Cardiac fibroblast (primary cell): ENCODE measurements at places on chromosomes 3 and 15.

DNA sequence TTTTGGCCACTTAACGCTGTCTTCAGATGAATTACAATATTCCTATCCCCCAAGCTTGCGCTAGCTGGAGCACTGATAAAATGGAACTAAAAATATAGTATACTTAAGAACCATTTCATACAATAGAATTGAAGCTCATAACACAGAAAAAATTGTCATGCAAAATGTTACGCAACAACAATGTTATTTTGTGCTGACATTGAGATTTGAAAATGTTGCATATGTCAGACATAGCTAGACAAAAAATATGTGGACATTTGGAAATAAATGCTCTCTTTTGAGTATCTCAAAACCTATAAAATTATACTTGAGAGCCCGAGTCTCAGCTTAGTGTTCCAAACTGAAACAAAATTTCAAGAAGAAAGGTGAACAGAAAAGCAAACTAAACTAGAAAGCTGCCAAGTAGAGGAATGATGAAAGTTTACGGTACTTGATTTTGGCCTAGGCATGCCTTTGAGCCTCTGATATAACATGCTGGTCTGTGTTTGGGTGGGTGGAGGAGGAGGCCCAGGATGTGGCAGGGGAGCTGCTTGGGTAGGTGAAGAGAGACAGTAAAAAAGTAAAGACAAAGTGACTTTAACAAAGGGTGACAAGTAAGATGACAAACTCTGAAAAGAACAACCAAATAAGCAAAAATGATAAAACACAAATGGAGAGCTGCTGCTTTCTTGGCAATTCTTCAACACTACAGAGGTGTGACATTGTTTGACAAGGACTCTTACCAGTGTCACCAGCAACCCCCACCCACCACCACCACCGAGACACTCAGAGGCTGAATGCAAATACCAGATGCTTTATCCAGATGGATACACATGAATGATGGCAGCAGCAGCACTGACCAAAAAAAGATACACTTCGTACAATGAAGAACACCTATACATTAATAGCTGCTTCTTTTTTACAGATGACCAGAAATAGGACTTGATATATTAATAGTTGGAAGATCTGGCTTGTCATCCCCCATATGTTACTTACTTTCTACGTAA, 129.3 kb upstream of the FEZF2 start:
- DNase-seq = no peak

DNA sequence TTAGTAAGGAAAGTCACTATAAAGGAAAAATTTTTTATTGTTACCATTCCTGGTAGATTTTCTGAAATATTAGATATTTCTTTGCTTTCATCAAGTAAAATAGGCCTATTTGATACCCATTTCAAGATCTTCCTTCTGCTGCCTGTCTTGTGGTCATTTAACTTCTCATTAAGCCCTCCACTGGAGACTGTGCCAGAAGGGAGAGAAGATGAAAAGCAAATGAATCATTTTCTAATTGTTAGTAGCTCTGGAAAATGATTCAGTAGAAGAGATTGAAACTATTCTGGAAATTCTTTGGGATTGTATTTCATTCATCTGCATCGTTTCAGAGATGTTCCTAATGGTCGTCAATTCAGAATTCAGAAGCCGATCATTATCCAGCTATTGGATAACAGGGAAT, 3.2 kb downstream of the KCTD6 start:
- no peak for DNase-seq

DNA sequence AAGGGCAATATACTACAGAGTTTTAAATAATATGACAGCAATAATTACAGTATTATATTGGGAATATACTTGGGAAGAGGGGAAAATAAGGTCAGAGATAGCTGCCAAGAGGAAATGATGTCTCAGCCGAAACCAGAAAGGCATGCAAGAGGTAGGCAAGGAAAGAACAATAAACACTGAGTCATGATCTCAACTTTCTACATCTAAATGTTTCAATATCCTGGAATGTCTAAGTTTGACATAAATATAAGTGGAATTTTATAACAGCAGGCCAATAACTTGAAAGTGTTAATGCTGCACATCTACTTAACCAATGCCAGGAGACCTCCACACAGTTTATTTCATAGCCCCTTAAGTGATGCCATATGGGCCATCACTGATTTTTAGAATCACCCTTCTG, 99.8 kb upstream of the CPNE4 start:
- DNase-seq = peak; percentile 79

DNA sequence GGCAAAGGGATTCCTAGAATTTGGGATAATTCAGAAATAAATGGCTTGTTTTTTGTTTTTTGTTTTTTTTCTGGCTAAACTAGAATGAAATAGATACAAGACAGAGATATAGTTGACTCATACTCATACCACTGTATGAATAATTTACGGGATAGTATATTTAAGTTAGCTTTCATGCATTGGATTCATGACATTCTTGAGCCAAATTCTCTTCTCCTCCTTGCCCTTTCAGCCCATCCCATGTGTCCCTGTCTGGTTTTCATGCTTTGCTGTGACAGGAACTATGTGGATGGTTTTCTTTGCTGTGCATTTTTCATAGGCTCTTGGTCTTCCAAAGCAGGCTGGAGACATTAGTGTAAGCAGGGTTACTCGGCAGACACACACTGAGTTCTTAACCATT, 66.6 kb upstream of the UMPS start:
- peak; percentile 41 for DNase-seq

DNA sequence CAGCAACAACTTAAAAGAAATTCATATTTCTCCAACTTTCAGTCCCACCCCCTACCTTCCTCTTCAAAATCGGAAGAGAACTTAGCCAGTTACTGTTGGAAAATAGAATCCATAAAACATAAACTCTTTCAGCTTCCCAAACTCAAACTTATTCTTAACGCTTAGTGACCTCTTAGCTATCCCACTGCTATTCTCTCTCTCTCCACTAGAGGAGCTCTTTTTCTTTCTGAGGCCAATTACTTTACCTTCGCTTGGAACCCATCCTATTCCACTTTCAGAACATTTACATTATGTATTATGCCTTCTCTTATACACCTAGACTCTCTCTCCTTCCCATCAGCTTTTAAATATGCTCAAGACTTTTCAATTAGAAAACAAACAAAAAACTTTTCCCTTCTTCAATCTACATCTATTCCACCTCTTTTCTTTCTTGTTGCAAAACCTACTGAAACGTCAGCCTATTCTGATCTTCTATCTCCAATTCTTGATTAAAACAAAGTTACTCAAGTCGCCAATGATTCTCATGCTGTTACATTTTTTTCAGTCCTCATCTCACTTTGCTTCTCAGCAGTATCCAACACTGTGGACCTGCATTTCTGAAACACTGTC, 13.4 kb upstream of the GHSR start:
- peak; percentile 59 for DNase-seq
